MV-4-11 (cell line): ENCODE measurements at places on chromosomes 16 and 17.

DNA sequence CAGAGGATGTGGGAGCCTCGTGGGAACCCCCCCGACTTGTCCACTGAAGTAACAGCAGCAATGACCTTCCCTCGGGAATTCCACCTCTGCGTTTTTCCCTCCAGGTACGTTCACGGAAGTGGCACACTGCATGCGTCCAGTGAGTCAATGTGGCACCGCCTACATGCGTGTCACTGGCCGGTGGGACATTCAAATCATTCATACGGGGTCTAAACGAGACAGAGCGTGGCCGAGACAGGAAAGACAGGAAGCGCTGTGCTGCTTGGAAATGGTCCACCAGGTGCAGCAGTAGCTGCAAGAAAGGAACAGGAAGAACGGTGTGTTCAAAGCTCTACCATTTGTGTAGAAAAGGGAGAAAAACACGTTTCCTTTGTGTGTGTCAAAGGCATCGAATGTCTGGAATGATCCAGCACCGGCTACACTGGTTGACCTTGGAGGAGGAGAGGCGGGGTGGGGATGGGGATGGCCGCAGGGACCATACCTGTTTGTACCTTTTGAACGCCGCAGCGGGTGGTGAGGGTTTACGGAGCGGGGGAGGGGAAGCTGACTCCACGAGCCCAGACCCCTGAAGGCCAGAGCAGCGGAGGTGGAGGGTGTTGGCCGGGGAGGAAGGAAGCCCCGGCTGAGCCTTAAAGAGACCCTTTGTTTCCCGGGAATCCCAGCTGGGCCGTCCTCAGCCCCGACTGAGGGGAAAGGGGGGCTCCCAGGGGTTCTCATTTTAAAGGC is 1.7 kb upstream of the PGAP6 start:
- no peak for DNase-seq

DNA sequence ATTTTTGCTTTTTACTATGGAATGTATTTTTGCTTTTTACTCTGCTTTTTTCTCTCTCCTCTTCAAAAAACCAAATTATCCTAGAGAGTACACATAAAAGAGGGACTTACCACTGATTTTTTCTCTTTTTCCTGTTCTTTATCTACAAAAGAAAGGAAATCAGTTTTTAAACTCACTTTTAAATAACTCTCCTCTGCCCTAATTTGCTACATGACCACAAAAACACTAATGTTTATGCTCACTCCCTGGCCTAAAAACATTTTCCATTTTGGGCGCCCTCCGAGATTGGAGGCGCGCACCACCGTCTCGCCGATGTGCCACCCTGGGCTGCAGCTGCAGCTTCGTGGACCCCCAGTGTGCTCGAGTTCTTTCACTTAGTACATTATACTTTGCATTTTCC is 1.1 kb downstream of the TK2 start:
- DNase-seq = no peak

DNA sequence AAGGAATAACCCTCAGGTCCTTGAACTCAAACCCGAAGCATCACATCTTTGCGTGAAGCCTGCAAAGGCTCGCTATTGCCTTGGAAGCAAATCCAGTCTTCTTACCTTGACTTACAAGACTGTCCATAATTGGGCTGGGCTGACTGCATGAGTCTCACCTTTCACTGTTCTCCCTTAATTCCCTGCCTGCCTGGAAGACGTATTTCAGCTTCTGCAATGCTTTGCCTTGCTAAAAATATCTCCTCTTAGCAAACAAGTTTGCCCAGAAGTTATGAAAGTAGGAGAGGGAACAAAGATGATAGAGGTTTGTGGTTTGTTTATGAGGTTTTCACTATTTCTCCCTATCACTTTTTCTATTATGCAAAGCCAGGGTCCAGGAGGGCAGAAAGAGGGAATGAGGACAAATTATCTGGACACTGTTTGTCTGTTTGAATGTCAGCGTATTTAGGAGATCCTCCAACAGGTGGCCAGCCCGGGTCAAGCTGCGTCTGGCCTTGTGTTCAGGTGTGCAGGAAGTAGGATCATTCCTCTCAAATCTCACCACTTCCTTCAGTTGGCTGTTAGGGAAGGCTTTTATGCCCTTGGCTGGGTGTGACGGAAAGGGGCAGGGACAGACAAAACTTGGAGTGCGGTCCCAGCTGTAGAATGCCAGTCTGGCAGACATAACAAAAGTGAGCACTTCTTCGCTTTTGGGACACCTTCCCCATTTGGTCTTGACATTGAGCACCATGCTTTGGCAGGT is 488.9 kb downstream of the CDH13 start:
- peak; percentile 74 for DNase-seq

GRCh38 chr17:13582776-13583547 is 18.8 kb downstream of the HS3ST3A1 start:
- DNase-seq = peak; percentile 62

- peak; percentile 39 for DNase-seq
Observed at GRCh38 chr17:1648173-1648962, 1.3 kb downstream of the RILP start.

- DNase-seq = no peak
Observed at GRCh38 chr16:84815462-84815861, 4.3 kb upstream of the CRISPLD2 start.

GRCh38 chr16:55017321-55017720 is 86.7 kb downstream of the IRX5 start:
- DNase-seq = no peak

- peak; percentile 59 for DNase-seq
Observed at GRCh38 chr17:410543-411401, 58.2 kb upstream of the RPH3AL start.

DNA sequence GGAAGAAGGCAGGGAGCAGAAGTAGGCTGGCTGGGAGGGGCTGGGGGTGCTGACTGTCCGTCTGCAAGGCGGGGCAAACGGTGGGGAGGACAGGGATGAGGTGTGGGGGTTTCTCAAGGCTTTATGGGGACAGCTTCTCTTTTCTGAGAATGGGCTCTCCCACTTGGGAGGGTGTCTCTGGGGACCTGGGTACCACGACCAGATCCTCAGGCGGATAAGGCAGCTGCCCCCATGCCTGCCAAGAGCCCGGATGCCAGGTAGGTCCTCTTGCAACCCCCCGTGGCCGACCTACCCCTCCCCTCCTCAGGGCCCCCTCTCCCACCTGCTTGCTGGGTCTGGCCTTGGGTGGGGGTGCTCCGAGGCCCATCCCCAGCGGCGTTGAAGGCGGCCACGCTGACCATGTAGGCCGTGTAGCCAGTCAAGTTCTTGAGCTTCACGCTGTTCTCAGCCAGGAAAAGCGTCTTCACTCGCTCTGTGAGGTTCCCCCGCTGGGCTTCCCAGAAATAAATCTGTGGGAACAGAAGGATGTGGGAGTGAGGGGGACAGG is 56.4 kb upstream of the CDC42EP4 start:
- DNase-seq = no peak

DNA sequence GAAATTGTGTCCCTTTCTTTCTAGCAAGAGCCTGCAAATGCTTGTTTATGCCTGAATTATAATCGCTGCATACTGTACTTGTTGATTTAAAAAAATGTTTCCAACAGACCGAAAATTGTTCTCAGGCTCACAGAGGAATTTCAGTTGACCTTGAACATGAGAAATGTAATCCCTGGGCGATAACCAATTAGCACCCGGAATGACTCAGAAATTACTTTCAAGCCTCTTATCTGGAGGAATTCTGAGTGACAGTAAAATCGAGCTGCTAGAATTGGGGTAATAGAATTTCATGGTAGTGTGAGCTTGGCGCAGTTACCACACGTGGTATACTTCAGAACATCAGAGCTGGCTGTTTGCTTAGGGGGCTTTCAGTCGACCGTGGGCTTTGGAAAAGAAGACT is 139.1 kb upstream of the CACNG3 start:
- DNase-seq = no peak

- DNase-seq = peak; percentile 48
Observed at GRCh38 chr17:41529491-41529915, 1.4 kb upstream of the KRT19 start.

DNA sequence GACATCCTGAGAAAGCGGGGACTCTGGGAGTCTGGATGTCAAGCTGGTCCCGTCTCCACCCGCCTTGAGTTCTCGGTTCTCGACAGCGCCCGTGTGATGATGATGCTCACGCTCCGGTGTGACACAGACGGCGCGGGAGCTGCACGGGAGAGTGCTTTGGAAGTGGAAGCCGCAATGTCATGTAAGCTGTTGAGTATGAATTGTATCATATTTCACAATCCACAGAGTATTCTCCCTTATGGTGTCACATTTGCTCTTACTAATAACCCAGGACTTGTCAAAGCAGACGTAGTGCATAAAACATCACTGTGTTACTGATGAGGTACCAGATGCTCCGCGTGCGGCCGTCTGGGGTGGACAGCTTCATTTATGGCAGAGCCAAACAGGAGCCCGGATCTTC is 217.5 kb upstream of the CHMP6 start:
- DNase-seq = no peak

- no peak for DNase-seq
Observed at GRCh38 chr17:46035112-46035818, 36.2 kb downstream of the STH start.

DNA sequence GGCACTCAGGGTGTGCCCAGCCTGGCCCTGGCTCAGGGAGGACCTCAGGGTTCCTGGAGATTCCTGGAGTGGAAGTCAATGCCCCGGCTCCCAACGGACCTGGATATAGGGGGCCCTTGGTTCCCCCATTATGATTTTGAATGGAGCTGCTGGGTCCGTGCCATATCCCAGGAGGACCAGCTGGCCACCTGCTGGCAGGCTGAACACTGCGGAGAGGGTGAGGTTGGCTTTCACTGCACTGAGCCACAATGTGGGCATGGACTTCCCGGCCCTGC is 23.6 kb downstream of the USP6 start:
- no peak for DNase-seq

- DNase-seq = no peak
Observed at GRCh38 chr16:4686497-4687210, 6.7 kb upstream of the NUDT16L1 start.

DNA sequence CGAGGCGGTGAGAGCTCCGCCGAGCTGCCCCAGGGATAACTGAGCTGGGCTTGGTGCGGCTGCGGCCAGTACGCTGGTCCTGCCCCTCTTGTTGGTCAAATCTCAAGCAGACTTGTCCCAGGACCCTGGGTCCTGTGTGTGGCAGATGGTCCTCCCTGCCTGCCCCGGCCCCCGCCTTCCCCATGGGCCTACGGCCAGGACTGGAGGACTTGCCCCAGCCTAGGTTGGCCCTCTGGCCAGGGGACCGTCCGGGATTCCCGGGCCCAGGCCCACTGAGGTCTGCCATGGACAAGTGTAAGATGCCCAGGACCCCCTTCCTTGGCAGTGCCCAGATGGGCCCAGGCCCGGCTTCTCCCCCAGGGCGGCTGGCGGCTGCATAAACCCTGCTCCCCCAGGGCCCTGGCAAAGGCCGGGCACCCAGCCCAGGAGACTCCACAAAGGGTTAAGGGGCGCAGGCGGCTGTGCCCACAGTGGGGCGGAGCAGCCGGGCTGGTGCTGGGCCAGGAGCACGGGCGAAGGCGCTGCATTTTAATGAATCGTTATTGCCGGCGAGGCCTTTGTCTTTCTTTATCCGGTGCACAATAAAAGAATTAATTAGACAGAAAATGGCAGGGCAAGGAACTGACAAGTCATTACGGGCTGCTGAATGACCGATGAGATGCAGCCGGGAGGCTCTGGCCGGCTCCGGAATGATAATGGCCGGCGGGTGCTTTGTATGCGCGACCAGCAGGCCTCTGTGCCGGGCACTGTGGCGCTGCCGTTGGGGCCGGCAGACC is 9.1 kb downstream of the SOX8 start:
- DNase-seq = no peak

DNA sequence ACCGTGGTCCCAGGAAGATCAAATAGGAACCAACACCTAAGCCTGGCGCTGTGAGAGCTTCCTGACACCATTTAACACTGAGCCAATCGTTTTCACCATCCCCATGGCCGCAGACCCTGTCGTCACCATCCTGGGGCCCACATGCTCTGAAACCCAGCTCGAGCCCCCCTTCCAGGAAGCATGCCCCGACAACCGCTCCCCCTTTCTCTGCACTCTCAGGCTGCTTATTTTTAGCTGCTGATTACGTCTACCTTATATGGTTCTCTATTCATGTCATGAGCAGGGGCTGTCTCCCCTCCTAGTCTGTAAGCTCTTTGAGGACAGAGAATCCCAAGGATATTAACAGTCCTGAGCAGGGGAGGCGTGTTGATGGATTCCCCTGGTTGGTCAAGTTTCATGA is 10.5 kb downstream of the SRL start:
- DNase-seq = no peak

DNA sequence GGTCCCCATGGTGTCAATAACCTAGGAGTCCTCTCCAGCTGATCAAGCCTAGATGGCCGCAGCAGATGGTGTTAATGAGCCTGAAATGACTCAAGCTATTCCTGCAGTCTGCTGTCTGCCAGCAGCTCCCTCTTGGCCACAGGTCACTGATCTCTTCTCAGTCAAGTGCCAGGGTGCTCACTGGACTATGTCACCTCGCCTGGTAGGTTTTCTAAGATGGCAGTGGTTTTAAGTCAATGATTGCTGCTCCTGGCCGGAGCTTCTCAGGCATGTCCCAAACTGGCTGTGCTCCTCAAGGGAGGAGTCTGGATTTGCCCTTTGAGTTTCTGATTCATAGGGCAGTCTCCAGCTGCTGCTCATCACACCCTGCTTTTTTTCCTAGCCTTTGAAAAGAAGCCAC is 58.6 kb upstream of the SHISA6 start:
- no peak for DNase-seq

- peak; percentile 49 for DNase-seq
Observed at GRCh38 chr17:5557485-5557884, 26.8 kb downstream of the NLRP1 start.

GRCh38 chr16:84484579-84485254 is 19.7 kb downstream of the MEAK7 start:
- DNase-seq = no peak

DNA sequence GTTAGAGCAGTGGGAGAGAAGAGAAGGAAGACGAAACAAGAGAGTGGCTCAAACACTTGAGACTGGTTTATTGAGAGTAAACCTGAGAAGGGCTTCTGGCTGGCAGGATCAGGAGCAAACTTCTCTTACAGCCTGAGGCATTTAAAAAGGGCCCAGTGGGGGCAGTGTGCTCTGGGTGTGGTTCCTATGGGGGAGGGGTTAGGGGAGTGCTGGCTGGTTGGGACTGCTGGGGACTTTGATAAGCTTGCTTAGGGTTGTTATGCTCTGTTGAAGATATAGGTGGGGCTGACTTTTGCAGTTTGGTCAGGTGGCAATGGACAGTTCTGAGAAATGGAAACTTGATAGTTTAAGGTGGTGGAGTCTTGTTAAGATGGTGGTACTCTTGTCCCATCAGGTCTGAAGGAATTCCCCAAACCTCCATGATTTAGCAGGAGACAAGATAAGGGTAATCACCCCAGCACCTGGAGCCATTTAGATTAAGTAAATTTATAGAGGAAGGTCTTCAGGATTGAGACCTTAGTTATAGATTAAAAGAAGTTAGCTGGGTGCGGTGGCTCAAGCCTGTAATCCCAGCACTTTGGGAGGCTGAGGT is 79.3 kb downstream of the EMP2 start:
- no peak for DNase-seq

- DNase-seq = no peak
Observed at GRCh38 chr16:65889533-65889966, 476.9 kb upstream of the CDH5 start.

DNA sequence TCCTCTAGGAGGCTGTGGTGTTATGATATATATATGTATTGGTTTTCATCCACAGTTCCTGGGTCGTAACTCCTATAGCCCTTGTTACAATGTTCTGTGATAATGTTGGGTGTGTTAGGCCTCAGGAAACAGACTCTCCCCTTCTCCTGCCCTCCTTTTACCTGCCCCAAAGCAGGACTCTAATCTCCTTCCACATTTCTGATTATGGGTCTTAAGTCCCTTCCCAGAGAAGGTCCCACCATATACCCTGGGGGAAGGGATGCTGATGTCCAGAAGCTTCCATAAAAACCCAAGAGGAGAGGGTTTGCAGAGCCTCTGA is 450 bp upstream of the C1QBP start:
- DNase-seq = no peak

GRCh38 chr17:44132275-44132821 is 8.9 kb upstream of the HDAC5 start:
- DNase-seq = no peak
